ENCODE measurements at places on chromosomes 11 and 22. TPM values are rescaled to one million over a fixed set of nuclear protein-coding genes. Genes with fewer than 3 reads are reported as not detected.
A peak's percentile ranks its signal among the peaks of the same experiment; 100 is the strongest.

DNA sequence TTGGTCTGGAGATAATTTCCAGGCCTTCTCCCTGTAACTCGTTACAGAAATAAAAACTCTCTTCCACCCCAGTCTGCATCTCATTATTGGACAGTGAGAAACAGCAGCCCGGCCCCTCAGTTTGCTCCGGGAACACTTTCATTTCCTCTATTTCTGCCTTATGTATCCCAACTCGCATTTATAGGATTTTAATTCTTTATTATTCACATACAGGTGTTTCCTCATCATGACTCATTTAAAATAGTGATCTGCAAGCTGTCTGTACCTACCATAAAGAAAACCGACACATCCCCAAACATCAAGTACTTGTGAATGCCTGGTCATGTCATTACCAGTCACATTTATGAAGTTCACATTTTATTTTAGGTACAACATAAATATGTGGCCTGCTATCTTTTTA, 42.8 kb downstream of the PIWIL3 start:
- no peak for DNase-seq

Gene PIWIL4
- 4.3 TPM for total RNA-seq

Gene MS4A3
- total RNA-seq = not detected

DNA sequence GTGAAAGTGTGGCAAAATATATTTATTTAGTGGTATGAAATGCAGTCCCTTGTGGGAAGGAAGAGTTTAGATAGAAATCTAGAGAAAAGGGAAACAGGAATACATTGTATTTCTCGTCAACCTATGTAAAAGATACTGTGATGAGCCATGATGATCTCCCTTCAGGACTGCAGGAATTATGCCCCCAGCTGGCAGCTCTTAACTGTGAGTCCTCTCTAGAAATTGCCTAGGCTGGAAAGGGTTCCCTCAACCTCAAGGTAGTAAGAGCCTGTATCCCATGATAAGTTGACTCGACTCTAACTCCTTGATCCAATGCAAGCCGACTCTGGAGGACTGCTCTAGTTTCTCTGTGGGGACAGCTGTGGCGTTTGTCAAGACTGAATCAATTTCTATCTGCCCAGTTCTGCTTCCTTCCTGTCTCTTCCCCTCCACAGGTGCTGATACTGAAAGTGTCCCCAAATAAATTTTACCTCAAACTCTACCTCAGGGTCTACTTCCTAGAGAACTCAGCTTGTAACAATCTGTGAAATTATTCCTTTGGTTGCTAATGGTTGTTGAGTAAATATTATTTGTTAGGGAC, 897.3 kb downstream of the METTL15 start:
- no peak for DNase-seq

DNA sequence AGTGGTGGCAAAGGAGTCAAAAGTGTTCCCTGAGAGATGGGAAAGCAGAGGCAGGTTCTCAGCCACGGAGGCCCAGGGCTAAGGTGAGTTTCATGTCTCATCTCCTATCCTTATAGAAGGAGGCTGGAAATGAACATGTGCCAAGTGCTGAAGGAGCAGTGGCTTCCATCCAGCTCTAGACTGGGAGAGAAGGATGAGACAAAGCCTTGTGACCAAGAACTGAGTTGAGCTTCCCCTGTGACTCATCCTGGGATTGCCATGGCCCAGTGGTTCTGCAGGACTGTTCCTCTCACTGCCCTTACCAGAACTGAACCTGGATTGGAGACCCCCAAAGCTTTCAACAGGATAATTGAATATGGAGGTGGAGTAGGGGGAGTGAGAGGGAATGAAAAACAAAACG, 16.7 kb upstream of the OR9Q1 start:
- DNase-seq = no peak

Gene SYCE3
- not detected for total RNA-seq

DNA sequence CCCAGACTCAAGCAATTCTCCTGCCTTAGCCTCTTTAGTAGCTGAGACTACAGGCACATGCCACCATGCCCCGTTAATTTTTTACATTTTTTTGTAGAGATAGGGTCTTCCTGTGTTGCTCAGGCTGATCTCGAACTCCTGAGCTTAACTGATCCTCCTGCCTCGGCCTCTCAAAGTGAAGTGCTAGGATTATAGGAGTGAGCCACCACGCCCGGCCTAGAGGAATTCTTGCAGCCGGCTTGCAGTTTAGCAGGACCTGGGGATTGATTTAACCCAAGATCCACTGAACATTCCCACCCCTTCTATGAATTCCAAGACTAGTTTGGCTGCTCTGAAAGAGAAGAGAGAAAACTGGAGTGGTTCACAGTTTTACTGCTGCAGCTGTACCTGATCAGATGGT, 63.3 kb upstream of the TNRC6B start:
- DNase-seq = no peak

- DNase-seq = no peak
Observed at GRCh38 chr22:39937906-39938305, 22.3 kb upstream of the TMA7B start.

DNA sequence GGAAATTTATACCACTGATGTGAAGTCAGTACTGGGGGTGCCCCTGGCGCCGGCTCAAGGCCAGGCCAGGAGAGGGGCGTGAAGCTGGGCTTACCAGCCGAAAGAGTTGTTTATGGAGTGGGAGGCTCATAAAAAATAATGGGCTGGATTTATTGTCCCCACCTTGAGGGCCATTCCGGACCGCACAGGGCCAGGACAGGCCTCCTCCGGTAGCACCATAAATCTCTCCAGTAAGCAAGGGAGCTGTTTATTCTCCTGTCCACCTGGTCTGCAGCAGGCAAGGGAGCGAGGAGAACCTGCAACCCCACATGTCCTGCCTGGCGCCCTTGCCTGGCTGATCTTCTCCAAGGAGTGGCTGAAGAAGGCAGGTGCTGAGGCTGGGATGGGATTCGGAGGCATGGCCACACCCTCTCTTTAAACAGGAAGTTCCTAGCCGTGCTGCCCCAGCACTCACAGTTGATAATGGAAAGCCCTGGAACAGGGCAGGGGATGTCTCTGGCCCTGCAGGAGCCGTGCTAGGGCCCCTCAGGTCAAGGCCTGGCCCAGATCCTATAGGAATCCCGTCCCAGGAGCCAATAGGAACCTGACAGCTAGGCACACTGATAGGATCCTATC, 65.1 kb downstream of the SCUBE1 start:
- DNase-seq = no peak

Gene GSTT2B
- 3.0 TPM for total RNA-seq

Gene SCGB1D2
- not detected for total RNA-seq

DNA sequence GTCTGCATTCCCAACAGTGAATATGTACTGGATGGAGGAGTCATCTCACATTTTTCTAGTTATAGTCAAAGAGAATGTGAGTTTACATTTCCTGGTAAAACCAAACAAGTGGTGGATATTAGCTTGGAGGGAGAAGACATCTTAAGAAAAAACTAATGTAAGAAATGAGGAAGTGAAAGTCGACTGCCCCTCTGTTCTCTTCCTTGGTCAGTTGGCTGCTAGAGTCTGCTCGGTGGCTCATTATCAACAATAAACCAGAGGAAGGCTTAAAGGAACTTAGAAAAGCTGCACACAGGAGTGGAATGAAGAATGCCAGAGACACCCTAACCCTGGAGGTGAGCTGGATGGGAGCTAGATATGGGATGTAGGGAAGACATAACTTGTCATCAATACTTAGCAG, 5.8 kb downstream of the SLC22A9 start:
- DNase-seq = no peak

- peak; percentile 67 for DNase-seq
Observed at GRCh38 chr11:118434553-118435289, 1.6 kb upstream of the KMT2A start.

DNA sequence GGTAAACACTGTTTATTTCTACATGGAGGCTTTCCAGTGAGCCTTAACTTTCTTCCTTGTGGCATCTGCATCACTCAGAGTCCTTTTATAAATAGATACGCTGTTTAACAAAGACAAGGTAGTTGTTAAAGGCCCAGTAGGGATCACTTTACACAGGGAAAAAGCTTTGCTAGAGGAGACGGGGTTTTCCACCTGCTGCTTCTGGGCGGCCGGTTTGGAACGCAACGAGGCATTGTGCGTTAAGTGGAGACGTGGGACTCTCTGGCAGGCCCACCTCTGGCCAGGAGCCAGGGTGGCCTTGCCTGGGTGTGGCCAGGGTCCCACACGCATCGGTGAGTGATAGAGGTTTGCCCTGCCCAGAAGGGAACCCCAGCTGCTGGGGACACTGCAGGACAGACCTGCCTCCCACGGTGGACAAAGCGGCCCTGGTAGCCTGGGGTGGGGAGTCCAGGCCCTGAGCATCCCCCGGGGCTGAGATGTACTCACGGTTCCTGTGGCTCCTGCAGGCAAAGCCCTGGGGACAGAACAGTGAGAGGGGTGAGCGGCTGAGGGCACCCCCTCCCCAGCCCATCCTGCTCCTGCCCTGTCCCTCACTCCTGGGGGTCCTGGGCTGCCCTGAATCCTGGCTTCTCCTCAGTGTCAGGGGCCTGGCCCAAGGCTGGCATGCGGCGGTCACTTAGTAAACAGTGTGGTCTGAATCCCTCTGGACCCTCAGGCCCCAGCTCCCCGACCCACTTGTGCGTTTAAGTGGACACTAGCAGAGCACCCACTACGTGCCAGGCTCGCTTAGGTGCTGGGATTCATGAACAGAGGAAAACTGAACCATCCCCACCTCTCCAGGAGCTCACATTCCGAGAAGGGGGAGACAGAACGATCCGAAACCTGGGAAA, 4.2 kb downstream of the IL17REL start:
- no peak for DNase-seq

GRCh38 chr11:103898065-103898464, 138.4 kb upstream of the DDI1 start:
- no peak for DNase-seq

DNA sequence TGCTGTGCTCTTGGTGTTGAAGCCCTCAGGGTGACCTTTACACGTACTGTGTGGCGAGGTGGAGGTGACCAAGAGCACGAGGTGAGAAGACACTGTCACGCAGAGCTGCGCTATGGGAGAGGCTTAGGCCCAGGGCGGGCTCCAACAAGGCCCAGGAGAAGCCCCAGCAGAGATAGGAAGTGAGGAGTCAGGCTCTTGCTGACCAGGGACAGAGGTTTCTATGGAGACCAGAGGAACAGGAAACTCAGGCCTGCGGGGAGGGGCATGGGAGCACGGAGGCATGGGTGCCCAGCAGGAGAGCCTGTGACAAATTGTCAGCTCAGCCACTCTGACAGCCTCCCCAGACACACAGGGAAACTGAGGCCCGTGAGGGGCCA, 15.8 kb downstream of the DGKZ start:
- no peak for DNase-seq

DNA sequence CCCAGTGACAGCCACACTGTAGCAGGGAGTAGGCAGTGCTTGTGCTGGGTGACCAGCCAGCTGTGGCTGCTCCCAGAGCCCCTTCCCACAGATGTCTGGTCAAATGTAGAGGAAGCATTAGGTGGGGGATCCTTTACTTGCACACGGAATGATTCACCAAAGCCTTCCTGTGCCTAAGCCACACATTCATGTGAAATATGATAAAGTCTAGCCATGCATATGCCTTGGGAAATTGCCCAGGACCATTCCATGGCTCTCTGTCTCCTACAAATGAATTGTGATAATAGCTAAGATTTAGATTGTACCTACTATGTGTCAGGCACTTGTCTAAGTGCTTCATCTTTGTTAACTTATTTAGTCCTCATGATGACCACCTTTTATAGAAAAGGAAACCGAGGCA, 217.5 kb upstream of the E2F8 start:
- no peak for DNase-seq

GRCh38 chr11:121207485-121208115, 85.0 kb upstream of the SC5D start:
- DNase-seq = no peak

DNA sequence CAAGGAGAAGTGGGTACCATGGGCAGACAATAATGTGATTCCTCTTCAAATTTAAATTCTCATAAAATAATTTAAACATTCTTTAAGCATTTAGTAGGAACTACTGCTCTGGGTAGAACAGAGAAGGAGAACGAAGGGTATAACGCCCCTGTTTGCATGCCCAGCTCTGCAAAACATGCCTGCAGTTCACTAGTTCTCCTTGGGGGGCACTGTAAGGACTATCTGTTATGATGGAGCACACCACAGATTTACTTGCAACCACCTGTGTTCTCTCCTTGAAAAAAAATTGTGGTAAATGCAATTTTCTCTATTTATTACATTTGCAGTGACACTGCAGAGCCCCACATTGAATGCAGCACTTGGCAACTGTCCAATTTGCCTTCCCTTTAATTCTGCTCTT, 100.3 kb downstream of the GUCY1A2 start:
- DNase-seq = no peak

Gene OR8D4
- not detected for total RNA-seq

GRCh38 chr11:58485961-58486360, 21.9 kb downstream of the OR5B21 start:
- DNase-seq = no peak

DNA sequence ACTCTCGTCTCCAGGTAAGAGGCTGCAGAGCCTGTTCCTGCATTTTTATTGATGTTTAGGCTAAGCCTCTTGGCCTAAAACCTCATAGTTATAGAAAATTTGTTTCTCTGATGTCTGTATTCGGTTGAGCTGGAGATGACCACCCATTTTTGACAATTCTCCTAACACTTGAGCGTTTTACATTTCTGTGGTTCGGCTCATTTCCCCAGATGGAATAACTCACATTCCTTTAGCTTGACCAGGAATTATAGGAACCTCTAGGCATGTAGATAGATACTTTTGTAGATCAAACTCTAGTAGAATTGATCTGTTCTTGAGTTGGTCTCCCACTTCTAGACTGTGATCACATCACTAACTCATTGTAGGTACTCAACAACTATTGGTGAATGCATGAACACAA, 172.6 kb upstream of the CADM1 start:
- no peak for DNase-seq

DNA sequence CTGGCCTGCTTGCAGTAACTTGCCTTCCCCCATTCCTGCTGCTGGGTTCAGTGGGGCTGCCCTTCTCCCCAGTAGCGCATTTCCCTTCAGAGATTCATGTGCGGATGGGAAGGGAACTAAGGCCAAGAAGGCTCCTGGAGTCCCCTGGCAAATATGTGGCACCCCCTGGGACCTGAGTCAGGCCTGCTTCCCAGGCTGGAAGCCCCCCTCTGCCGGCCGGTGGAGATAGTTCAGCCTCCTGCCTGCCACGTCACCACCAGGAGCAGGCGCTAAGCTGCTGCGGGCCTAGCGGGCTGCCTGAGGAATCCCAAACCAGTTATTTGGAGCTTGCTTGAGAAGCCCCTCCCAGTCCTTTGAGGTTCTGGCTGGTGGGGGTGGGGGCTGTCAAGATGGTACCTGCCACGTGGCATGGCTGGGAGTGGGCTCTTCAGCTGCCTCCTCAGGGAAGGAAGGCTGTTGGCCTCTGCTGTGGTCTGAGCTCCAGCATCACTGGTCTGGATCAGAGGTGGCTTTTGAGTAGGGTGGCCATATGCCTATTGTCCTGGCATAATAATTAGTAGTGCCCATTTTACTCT, 2.0 kb downstream of the SERPINH1 start:
- peak; percentile 90 for DNase-seq

DNA sequence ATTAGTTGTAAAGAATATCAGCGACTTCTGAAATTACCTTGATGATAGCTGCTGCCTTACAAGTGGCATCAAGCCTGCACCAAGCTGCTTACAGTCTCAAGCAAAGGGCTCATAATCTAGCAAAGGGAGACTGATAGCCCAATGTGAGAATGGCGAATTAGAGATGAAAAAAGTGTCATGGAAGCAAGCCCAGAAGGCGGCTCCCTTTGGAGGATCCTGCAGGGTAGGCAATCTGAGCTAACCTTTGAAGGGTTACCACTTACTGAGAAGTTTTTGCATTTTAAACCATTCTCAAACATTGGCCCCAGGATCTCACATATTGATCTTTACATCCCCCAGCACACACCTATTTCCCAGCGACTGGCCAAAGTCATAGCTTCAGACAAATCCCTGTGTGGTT, 18.5 kb downstream of the GAB2 start:
- DNase-seq = no peak

- DNase-seq = no peak
Observed at GRCh38 chr11:28017816-28018215, 90.1 kb downstream of the KIF18A start.

Gene LRRC32
- total RNA-seq = 21.6 TPM
